ENCODE measurements at places on chromosomes 2 and 18.

GRCh38 chr2:120825370-120826259 is 89.9 kb downstream of the GLI2 start:
- peak; percentile 30 for DNase-seq

- DNase-seq = no peak
Measured at GRCh38 chr2:173978447-173978846, 13.3 kb upstream of the SP3 start.

GRCh38 chr2:23106242-23106785 is 278.7 kb upstream of the KLHL29 start:
- DNase-seq = no peak

- DNase-seq = no peak
Measured at GRCh38 chr2:210546424-210547208, 9.8 kb upstream of the CPS1 start.

DNA sequence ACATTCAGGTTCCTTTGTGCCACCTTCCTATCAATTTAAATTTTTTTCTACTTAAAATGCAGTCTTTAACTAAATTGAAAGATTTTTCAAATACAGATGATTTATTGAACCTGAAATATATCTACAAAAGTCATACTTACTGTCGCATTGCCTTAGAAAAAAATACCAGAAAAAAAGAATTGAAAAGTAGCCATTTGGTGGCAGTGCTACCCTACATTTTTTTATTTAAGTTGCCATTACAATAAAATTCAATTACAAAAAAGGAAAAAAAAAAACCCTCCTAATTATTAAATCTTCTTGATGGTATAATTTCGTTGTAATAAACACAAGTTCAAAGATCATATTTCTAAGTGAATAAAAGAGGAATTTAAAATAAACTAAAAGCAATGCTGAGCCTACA is 43.4 kb downstream of the DSC3 start:
- no peak for DNase-seq

DNA sequence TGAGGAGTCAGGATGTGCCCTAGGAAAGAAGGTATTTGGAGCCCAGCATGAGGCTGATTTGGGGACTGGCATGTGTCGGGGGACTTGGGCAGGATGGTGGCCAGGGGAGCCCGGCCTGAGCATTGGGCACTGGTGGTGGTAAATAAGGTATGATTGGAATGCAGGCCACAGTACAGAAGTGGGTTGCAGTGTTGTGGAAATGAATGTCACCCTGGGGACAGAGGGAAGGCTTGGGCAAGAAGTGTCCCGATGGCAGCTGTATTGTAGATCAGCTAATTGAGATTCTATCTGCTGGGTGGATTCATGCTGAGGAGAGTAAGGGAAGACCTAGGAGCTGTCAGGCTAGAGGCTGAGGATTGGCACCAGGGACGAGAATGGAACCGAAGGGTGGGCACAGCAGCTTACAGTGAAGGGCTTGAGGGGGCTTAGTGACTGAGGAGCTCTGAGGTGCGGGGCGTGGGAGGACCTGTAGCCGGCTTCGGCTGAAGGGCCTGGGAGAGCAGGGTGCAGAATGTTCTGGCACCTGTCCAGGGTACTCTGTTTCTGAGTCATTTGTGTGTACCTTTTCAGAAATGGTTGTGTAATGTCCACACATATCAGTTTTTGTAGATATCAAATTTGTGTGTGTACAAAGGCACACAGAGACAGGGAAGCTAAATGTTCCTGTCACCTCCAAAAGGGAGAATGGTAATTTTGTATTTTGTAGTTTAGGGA is 170.2 kb downstream of the PRKCE start:
- peak; percentile 77 for DNase-seq
